ENCODE measurements at places on chromosomes 13 and 19. TPM values are rescaled to one million over a fixed set of nuclear protein-coding genes. Genes with fewer than 3 reads are reported as not detected.

Gene RUBCNL
- not detected for total RNA-seq

Gene FLT1
- 2.7 TPM for total RNA-seq

Gene CEACAM8
- not detected for total RNA-seq

Gene PRR19
- 0.73 TPM for total RNA-seq

Gene GPR183
- 61.5 TPM for total RNA-seq

Gene OR7C1
- not detected for total RNA-seq

Gene TMEM91
- 2.6 TPM for total RNA-seq

Gene ZNF837
- 1.8 TPM for total RNA-seq

Gene LILRA1
- total RNA-seq: not detected

Gene KLK2
- total RNA-seq: not detected

Gene ADGRE3
- not detected for total RNA-seq

Gene CIC
- 60.4 TPM for total RNA-seq

Gene USHBP1
- total RNA-seq: 0.27 TPM

Gene ZNF564
- 7.4 TPM for total RNA-seq

Gene CYP4F3
- total RNA-seq: 0.28 TPM

Gene MAP1S
- 66.1 TPM for total RNA-seq

Gene DNAJB1
- total RNA-seq: 103 TPM

Gene MAB21L1
- total RNA-seq: not detected

Gene NCAN
- not detected for total RNA-seq

Gene GDF15
- total RNA-seq: 0.28 TPM

Gene ZSCAN4
- total RNA-seq: not detected

Gene ZNF528
- 11.6 TPM for total RNA-seq

Gene ZFR2
- total RNA-seq: 0.71 TPM

Gene LILRB1
- total RNA-seq: 1.0 TPM

Gene CD37
- 116 TPM for total RNA-seq

Gene FCAR
- not detected for total RNA-seq

Gene CGB5
- not detected for total RNA-seq
